Ascending aorta (tissue), 2 donors: ENCODE measurements at places on chromosomes 7 and 10. TPM values are rescaled to one million over a fixed set of nuclear protein-coding genes. Genes with fewer than 3 reads are reported as not detected.

Gene SPDYE16
- total RNA-seq, result not detected

Gene H2BK1
- not detected for total RNA-seq

Gene NODAL
- not detected for total RNA-seq

Gene IGF2BP3
- total RNA-seq, result not detected

Gene KIAA1549
- total RNA-seq, result 0.11 TPM

DNA sequence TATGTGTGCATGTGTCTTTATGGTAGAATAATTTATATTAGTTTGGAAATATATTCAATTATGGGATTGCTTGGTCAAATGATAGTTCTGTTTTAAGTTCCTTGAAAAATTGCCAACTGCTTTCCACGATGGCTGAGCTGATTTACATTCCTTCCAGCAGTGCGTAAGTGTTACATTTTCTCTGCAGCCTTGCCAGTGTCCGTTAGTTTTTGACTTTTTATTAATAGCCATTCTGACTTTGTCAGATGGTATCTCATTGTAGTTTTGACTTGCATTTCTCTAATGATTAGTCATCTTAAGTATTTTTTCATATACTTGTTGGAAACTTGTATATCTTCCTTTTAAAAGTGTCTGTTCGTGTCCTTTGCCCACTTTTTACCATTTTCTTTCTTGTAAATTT lies 434.2 kb upstream of the POT1 start:
- no peaks in the 10 kb centered on the region for H3K36me3 ChIP-seq
- H3K27ac ChIP-seq, result no peak overlapping the region
- no peak for DNase-seq
- H3K4me1 ChIP-seq, result no peaks in the 10 kb centered on the region
- no peaks in the 10 kb centered on the region for H3K27me3 ChIP-seq

GRCh38 chr7:140562926-140563481 lies 77.6 kb downstream of the DENND2A start:
- H3K27ac ChIP-seq, result no peak overlapping the region
- no peaks in the 10 kb centered on the region for H3K27me3 ChIP-seq
- no peaks in the 10 kb centered on the region for H3K4me1 ChIP-seq
- no peak overlapping the region for H3K4me3 ChIP-seq
- no peak for DNase-seq

GRCh38 chr7:64562256-64562625 lies 630 bp downstream of the ZNF680 start:
- peak overlapping the region; percentile 79 for H3K27ac ChIP-seq
- H3K4me1 ChIP-seq, result peaks cover 30% of the 10 kb centered on the region
- DNase-seq, result no peak
- no peaks in the 10 kb centered on the region for H3K36me3 ChIP-seq
- no peaks in the 10 kb centered on the region for H3K27me3 ChIP-seq

DNA sequence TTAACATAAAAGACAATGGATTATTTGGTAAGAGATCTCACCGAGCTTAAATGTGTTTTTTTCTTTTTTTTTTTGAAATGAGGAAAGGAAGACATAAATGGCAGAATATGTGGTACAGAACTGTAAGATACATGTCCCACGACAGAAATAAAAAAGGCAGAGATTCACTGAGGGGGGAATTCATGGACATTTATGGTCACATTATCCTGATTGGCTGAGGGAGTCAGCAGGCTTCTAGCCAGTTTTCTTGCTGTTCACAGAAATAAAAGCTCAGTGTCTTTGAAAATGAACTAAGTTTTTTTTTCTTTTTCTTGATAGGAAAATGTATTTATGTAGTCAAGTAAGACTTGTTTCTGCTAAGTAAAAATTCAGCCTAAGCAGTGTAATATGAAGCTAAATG lies 8.2 kb upstream of the FAS start:
- no peaks in the 10 kb centered on the region for H3K27me3 ChIP-seq
- no peak for DNase-seq
- peak overlapping the region; percentile 93 for H3K27ac ChIP-seq
- H3K4me1 ChIP-seq, result peaks cover 10% of the 10 kb centered on the region
- peak overlapping the region; percentile 6 for H3K4me3 ChIP-seq
- no peaks in the 10 kb centered on the region for H3K36me3 ChIP-seq

DNA sequence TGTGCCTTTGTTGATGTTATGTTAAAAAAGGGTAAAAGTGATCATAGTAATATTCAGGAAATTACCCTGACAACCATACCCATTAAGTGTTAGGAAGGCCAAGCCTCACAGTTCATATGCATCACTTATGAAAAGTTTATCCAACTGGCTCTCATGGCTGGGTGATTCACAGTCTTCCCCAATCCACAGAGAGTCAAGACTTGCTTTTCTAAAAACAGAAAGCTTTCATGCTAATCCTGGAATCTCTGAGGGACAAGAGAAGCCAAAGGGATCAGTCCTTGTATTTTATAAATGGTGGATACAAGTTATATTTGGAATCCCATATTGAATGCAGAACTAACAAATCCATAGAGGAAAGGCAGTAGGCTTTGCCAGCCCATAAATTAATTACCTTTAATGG lies 218.3 kb downstream of the JAZF1 start:
- no peaks in the 10 kb centered on the region for H3K27me3 ChIP-seq
- H3K4me1 ChIP-seq, result no peaks in the 10 kb centered on the region
- DNase-seq, result no peak
- no peaks in the 10 kb centered on the region for H3K36me3 ChIP-seq
- no peak overlapping the region for H3K27ac ChIP-seq

GRCh38 chr7:94228678-94229077 lies 166.0 kb upstream of the COL1A2 start:
- no peaks in the 10 kb centered on the region for H3K36me3 ChIP-seq
- no peak overlapping the region for H3K4me3 ChIP-seq
- H3K27ac ChIP-seq, result no peak overlapping the region
- no peak for DNase-seq

DNA sequence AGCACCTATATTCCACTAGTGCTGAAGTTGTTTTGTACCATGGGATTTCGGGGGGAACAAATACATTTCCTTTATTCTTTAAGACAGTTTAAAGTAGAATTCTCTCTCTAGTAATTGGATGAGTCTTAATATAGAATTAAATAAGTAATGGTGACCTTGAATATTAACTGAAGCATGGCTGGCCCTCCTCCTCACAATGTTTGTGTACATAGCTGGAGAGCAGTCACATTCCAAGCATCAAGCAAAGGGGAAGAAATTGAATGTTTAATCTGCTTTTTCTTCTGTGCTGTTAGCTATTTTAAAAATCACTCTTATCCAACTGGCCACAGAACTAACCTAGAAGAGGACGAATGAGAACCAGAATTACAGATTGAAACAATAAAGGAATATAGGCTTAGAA lies 906.9 kb downstream of the CCSER2 start:
- no peaks in the 10 kb centered on the region for H3K36me3 ChIP-seq
- no peaks in the 10 kb centered on the region for H3K27me3 ChIP-seq
- no peak for DNase-seq
- H3K27ac ChIP-seq, result no peak overlapping the region
- H3K4me1 ChIP-seq, result no peaks in the 10 kb centered on the region

- DNase-seq, result no peak
- no peak overlapping the region for H3K27ac ChIP-seq
- no peaks in the 10 kb centered on the region for H3K36me3 ChIP-seq
- peak overlapping the region; percentile 46 for H3K4me3 ChIP-seq
These were observed 20.0 kb downstream of the KCNK18 start for GRCh38 chr10:117217196-117217761.
